ENCODE measurements at places on chromosomes 3 and 15.

GRCh38 chr3:42745291-42745745 is 27.7 kb downstream of the CCDC13 start:
- no peak for DNase-seq

DNA sequence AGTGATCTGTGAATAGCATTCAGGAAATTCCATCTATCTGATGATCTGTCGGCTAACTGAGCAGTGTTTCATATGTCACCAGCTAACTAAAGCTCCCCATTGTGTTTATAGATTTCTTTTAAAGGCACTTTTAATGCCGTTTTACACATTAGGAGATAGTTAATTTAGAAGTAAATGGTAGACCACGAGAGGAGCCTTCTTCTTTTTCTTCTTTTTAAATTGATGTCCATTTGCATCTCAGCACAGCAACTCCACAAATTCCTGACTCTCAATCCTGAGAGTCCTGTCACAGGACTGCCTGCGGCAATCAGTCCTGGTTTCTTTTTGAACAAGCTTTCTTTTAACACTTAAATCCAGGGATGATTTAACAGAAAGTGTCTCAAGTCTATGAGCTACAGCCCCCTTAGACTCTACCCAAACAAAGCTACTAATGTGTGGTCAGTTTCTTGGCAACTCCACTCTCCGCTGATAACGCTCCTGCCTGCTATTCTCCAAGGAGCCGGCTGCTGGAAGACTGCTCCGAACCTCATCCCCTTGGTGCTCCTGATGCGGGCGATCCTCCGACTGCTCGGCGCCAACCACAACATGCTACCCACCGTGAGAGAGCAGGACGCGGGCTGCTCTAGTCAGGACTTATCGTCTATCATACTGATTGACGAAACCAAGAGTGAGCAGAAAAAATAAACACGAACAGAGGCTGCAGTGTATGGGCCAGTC is 421.4 kb downstream of the MECOM start:
- DNase-seq: no peak

DNA sequence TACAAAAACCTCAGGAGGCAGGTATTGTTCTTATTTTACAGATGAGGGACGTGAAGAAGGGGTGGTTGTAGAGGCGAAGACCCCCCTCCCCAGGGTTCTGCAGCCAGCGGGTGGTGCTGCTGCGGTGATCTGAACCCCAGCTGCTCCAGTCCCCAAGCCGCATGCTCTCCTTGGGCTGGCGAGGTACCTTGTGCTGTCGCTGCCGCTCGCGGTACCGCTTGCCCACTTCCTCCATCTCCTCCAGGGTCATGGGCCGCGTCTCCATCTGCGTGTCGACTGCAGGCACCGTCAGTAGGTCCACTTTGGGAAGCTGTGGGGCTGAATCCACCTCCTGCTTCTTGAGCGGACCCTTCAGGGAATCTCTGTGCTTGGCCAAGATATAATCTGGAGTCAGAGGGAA is 17.5 kb downstream of the EFCAB12 start:
- no peak for DNase-seq

- DNase-seq: no peak
These were observed 32.9 kb downstream of the PLCH1 start for GRCh38 chr3:155712008-155712407.

- no peak for DNase-seq
These were observed 837 bp downstream of the GRK7 start for GRCh38 chr3:141764045-141764444.

DNA sequence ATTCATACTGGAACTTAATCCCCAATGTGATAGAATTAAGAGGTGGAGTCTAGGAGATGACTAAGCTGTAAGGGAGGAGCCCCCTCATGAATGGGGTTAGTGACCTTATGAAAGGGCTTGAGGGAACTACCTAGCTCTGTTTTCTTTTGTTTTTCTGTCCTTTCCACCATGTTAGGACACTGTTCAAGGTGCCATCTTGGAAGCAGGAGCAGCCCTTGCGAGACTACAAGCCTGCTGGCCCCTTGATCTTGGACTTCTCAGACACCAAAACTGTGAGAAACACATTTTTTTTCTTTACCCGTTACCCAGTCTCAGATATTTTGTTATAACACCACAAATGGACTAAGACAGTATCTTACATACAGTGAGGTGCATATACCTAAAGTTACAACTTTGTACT is 26.5 kb downstream of the GOLGA6A start:
- no peak for DNase-seq

- no peak for DNase-seq
These were observed 189.8 kb upstream of the CNTN4 start for GRCh38 chr3:1908651-1909445.

All from MM.1S (cell line).